ENCODE measurements at places on chromosomes 16 and 17.

- DNase-seq = no peak
Measured at GRCh38 chr17:76250141-76250540, 9.8 kb upstream of the RNF157 start.

- DNase-seq = no peak
Measured at GRCh38 chr17:49748791-49749190, 15.1 kb downstream of the FAM117A start.

DNA sequence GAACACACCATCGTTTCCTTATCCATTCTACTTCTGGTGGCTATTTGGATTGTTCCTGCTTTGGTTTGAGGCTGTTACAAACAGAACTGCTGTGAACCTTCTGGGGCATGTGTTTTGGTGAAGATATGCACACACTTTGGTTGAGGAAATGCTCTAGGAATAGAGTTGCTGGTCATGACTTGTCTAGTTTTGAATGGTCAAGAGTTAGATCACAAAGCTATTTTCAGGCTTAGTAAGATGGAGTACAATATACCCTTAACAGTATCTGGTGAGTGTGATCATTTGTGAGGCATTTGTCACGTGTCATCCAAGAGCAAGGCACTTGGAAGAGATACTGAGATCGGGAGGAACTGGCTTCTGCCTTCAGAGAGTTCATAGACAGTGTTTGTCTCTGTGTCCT lies 47.0 kb upstream of the CACNG5 start:
- no peak for DNase-seq

- DNase-seq = no peak
Measured at GRCh38 chr17:76635039-76635438, 8.5 kb downstream of the ST6GALNAC1 start.

DNA sequence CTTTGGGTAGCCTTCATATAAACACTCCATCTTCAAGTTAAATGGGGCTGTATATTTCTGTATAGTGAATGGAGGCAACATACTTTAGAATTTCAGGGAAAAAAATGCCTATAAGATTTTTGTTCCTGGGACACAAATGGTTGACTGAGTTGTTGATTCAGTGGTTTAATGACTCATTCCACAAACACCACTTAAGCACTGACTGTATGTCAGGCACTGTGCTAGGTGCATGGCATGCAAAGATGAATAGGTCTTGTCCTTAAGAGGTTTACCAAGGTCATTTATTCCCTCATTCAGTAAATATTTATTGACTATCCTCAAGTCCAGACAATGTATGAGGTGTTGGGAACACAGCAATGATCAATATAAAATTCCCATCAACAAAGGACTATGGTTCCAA lies 417.1 kb downstream of the CA10 start:
- DNase-seq = no peak

- DNase-seq = no peak
Measured at GRCh38 chr16:12168074-12169000, 191.8 kb downstream of the SNX29 start.

Data from vagina (tissue), 2 donors.